ENCODE measurements at places on chromosomes 12 and 14.

GRCh38 chr14:37566811-37567371 is 28.2 kb downstream of the FOXA1 start:
- DNase-seq = no peak

GRCh38 chr12:13365748-13366366 is 169.3 kb downstream of the EMP1 start:
- no peak for DNase-seq

- DNase-seq = peak; percentile 43
These were observed 234.3 kb downstream of the EFCAB11 start for GRCh38 chr14:89720076-89720687.

DNA sequence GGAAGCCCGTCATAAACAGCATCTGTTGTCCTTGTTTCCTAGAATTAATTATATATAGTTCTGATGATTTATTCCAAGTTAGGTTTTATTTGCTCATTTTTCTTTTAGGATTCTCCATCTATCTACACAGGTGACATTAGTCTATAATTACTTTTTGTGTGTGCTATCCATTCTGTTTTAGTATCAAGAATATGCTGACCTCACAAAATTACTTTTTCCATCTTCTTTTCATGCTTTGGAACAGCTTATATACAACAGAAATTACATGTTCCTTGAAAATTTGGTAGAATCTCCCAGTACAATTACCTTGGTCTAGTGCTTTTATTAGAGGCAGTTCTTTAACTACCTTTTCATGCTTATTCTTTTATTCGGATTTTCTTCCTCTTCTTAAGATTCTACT is 54.3 kb upstream of the CATSPERB start:
- no peak for DNase-seq

DNA sequence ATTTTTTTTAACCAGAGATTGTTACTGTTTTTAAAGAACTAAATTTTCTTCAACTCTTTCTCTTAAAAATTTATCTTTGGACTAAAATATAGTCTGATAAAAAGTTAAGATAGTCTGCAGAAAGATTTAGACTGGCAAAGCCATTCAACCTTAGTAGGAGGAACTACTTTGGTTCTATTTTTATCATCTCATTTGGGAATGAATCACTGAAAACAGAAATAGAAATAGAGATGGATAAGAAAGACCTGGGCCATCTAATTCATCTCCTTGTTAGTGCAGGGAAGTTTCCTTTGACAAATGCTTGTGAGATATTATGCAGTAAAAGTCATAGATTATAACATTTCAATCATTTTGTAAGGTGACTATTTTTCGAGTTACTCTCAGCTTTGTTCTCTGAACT is 263.2 kb upstream of the NPAS3 start:
- DNase-seq = no peak

- peak; percentile 37 for DNase-seq
These were observed 1.0 kb downstream of the HIP1R start for GRCh38 chr12:122836027-122836921.

DNA sequence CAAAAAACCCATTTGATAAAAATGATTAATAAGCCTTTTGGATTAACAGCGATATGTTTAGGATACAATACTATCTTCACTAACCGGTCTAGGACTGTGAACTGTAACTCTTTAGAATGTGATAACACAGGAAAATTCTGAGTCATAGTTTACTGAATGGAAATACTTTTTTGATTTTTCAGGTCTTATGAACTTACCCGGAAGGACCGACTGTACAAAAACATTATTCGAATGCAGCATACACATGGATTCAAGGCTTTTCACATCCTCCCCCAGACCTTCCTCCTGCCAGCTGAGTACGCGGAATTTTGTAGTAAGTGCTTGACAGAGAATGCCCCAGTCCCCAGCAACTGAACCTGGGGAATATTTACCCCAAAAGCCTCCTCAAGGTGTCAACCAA is 29.0 kb downstream of the TTLL5 start:
- no peak for DNase-seq

DNA sequence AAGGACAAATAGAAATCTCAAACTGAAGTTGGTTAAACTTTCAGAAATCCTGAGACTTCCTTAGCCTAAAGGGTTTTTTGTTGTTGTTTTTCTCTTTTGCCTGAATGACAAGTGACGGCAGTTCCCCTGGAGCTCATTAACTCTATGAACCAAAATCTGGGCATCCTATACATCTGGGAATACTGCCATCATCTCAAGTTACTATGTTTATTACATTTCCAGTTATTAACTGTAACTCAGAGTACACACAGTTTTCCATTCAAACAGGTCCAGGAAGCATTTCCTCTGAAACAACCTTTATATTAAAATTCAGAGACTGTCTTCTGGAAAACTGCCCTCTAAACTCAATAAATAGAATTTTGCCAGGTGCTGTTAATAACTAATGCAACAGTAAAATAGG is 55.6 kb upstream of the CDKL1 start:
- no peak for DNase-seq

- no peak for DNase-seq
These were observed 93.4 kb upstream of the TBX5 start for GRCh38 chr12:114499338-114499737.

- no peak for DNase-seq
These were observed 80.6 kb upstream of the DAAM1 start for GRCh38 chr14:59107819-59108218.

DNA sequence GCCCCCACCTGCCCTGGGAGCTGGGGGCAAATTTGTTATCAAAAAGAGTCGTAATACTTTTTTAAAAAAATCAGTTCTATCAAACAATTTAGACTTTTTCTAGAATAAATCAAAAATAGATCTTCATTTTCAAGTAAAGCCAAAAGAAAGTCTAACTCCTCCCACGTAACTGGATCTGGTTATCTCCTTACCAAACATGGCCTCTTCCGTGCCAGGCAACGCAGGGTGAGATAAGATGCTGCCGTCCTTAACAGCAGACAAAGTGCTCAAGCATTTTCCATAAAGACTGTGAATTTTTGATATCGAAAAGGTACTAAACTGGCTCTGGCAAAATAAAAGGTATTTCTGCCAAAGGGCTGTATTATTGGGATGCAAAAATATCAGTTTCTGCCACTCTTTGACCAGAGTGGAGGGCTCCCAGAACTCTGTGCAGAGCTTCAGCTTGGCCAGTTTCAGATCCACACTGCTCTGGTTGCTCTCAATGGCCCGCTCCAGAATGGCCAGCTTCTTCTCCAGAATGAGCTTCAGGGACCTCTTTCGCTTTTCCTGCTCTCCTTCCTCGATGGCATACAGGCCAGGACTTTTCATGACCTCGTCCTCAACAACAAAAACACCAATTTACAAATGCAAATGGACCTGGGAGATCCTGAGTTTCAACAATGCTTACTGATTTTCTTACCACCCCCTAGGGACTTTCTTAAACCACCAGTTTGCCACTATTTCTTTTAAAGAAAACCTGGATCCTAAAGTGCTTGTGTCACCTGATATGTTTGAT is 29.0 kb downstream of the NRDE2 start:
- DNase-seq = no peak

DNA sequence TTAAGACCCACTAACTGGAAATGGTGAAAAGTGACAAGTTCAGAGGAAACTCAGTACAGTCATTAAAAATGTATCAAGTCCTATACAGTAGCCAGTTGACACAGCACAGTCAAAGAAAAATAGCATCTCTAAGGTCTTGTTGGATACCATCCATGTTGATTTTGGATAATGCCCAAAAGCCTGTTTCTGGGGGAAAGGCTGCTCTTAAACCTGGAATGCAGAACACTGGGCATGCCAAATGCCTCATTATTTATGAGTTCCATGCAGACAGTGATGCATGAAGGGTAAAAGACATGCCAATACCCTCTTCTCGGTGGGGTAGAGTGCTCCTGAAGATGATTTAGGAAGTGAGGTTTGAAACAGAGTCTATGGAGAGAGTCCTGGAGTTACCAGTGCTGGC is 29.6 kb downstream of the KCNK13 start:
- no peak for DNase-seq

GRCh38 chr12:46516933-46517578 is 144.5 kb upstream of the SLC38A2 start:
- no peak for DNase-seq

GRCh38 chr12:41486718-41487117 is 298.6 kb downstream of the PDZRN4 start:
- DNase-seq = no peak

GRCh38 chr14:56810147-56810719 is at the start of gene OTX2:
TSS of gene OTX2 (minus strand) at chr14:56810479. CDS start at chr14:56805456, 5,023 bp downstream.
- no peak for DNase-seq

DNA sequence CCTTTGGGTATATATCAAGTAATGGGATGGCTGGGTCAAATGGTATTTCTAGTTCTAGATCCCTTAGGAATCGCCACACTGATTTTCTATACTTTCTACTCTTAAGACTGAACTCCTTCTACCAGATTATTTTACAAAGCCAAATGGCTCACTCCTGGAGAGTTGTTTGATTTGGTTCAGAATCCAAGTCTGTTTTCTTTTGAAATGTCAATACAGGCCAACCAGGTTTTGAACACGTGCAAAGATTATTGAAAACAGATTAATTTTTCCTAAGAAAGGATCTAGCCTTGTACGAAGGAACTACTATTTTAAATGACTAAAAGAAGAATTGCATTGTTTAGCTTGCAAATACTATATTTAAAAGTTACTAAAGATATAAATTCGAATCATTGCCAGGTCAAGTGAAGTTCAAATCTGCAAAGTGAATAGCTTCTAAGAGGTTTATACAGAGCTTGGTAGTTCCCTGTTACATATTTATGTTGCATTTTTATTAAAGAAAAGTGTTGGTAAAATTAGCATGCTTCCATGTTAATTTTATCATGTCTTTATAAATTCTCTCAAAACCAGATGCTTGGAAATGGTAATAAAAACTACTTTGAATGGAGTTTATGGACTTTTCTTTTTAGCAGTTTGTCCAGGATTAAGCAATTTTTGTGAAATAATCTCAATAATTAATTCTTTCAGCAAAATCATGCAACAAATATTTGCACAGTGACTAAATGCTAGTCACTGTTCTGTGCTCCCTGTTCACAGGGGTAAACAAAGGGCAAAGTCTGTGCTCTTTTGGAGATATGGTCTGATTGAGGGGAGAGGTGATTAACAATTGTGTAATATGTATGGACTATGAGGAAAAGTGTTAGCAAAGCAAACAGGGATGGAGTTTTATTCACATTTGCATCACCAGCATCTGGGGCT is 38.9 kb downstream of the GPR65 start:
- peak; percentile 27 for DNase-seq

DNA sequence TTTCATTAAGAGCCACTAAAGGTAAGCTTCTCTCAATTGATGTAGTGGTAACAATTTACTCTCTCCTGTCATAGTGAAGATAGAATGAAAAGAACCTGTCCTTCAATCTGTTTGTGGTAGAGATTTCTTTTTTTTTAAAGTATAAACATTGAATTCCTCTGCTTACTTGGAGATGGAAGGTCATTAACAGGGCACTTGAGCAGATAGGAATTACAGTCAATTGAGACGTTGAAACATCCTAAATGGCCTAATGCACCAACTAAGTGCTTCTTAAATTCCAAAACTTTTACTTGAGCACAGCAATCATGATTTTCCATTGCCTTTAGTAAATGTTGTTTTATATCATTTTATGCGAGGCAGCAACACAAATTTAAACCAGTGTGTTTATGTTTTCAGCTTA is 241.4 kb downstream of the FOXG1 start:
- DNase-seq = no peak

DNA sequence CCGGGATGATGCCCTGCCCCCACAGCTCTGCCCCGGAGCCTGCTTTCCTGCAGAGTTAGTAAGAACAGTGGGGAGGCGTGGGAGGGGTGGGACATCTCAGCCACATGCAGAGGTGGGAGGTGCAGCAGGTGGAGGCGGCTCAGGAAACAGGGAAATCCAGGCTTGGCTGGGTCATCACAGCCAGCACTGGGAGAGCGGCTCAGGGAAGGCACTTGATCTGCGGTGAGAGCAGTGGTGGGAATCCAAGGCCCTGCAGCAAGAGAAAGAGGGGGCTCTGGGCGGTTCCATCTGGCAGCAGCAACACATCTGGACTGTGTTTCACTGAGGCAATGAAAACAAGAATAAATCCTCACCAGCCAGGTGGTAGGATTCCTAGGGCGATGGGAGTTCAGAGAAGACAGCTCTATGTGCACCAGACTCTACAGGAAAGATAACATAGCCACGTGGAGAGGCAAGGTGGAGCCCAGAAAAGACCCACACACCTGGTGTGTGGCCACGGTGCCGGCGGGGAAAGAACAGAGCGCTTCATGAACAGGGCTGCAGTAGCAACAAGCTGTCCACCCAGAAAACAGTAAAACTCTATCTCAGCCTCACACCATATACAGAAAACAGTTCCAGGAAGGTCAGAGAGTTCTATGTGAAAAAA is 57.6 kb downstream of the CCDC85C start:
- no peak for DNase-seq

GRCh38 chr12:104750061-104750460 is 208.0 kb downstream of the SLC41A2 start:
- peak; percentile 94 for DNase-seq

DNA sequence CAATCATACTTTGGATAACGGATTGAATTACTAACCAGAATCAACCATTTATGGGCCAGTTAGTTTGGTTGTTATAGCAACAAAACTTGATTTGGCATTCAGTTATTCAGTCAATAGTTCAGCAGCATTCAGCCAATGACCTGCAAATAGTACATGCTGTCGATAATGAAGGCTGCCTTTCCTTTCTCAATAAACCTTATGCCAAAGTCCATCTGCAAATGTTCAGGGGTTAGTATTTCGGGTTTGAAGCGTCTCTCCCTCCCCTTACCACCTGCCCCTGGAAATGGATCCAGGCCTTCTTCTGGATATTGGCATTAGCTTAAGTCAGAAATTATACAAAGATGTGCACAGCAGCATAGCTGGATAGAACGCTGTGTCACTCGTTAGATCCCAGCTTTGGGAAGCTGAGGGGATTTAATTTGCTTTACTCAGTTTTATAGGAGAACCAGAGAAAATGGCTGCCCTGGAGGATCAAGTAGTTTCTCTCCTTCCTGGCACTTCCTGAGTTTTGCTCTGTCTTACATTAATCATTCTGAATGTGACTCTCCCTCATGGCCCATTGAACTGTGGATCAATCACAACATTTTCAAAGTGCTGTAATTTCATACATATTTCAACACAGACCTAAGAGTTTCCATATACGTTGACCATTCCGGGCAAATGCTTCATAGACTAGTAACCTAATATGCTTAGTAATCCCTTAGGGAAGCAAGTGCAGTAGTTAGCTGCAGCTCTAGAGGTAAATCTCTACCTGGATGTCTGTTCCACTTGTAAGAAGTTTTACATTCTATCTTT is 46.7 kb upstream of the PTPRR start:
- no peak for DNase-seq

DNA sequence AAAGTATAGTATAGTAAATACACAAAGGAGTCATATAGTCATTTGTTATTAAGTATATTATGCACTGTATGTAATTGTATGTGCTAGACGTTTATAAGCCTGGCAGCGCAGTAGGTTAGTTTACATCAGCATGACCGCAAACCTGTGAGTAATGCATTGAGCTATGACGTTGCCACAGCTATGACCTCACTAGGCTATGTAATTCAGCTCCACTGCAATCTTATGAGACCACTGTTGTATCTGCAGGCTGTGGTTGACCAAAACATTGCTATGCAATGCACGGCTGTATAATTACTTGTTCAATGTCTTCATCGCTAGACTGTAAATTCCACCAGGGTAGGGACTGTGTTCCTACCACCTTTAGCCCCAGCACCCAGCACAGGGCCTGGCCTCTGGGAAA is 53.2 kb upstream of the VASH1 start:
- no peak for DNase-seq

- no peak for DNase-seq
These were observed 227.2 kb upstream of the TBX3 start for GRCh38 chr12:114911196-114911595.

GRCh38 chr14:64923015-64923414 is 8.8 kb downstream of the CHURC1 start:
- DNase-seq = no peak

Data from suppressor macrophage (primary cell).